ENCODE measurements at places on chromosomes 12 and 14. TPM values are rescaled to one million over a fixed set of nuclear protein-coding genes. Genes with fewer than 3 reads are reported as not detected.

CLMN gene
- 53.9 TPM for polyA plus RNA-seq

RNASE4 gene
- 44.5 TPM for polyA plus RNA-seq

EML5 gene
- not detected for polyA plus RNA-seq

KRT73 gene
- not detected for polyA plus RNA-seq

ALDH1L2 gene
- polyA plus RNA-seq = 6.5 TPM

SLC10A1 gene
- 2.9 TPM for polyA plus RNA-seq

ACSM4 gene
- polyA plus RNA-seq = not detected

HHIPL1 gene
- 1.4 TPM for polyA plus RNA-seq

LRCOL1 gene
- polyA plus RNA-seq = not detected

ARMH4 gene
- polyA plus RNA-seq = 8.1 TPM

KRT80 gene
- 1.2 TPM for polyA plus RNA-seq

POTEG gene
- polyA plus RNA-seq = not detected

MMP14 gene
- polyA plus RNA-seq = 17.1 TPM

CDCA3 gene
- polyA plus RNA-seq = 18.2 TPM

ZC3H10 gene
- polyA plus RNA-seq = 5.7 TPM
